Activated T-helper 1 cell treated with anti-CD3 and anti-CD28 coated beads, Interleukin-2, amount 50 U/mL, for 16 hours (primary cell): ENCODE measurements at places on chromosomes 12 and 14.

DNA sequence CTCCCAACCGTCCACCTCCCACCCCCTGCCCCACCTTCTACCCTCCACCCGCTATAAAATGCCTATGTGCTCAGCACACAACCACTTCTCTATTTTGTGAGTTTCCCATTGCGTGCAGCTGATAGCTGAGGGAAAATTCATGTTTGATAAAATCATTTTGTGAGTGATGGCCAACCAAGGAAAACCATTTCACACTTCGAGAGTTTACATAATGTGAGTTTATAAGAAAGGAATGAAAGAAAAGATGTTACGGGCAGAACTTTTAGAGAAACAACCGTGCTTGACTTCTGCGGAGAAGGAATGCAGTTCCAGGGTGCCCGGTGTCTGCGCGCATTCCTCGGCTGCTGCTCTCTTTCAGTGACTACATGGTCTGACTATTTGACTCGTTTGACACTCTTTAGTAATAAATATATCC is 140.9 kb downstream of the EFCAB11 start:
- DNase-seq: no peak

DNA sequence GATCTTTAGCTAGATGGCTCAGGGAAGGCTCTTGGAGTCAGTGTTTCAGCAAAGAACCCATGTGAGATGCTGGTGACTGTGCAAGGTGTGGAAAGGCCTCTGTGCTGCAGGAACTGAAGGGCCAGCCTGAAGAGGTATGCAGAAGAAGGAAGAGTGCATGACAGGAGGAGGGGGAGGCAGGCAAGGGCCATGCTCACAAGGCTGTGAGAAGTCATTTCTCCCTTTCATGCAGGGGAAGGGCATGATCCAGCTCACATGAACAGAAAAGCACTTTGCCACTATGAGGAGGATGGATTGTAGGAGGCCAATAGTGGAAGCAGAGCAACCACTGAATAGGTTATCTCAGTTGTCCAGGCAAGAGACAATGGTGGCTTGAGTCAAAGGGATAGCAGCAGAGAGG is 83.7 kb downstream of the SSPN start:
- no peak for DNase-seq

DNA sequence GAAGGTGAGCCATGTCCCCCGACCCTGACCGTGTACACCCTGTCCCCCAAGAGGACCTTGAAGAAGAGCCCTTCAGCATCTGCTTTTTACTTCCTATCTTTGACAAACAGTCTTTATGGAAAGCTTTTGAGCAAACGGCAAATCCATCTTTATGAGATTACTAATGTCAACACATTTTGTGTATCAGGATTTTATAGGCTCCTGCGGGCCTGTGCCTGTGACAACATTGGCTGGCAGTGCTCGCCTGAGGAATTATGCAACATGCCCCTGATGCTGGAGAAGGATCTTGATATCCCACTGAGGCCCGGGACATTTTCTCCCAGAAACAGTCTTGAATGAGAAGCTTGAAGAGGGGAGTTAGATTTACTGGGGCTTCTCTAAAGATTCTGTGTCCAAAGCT is 416.5 kb downstream of the NRXN3 start:
- DNase-seq: no peak

GRCh38 chr14:78605897-78606500 is 435.8 kb downstream of the NRXN3 start:
- no peak for DNase-seq

- DNase-seq: no peak
Observed at GRCh38 chr14:69012256-69012953, 33.3 kb upstream of the ACTN1 start.

DNA sequence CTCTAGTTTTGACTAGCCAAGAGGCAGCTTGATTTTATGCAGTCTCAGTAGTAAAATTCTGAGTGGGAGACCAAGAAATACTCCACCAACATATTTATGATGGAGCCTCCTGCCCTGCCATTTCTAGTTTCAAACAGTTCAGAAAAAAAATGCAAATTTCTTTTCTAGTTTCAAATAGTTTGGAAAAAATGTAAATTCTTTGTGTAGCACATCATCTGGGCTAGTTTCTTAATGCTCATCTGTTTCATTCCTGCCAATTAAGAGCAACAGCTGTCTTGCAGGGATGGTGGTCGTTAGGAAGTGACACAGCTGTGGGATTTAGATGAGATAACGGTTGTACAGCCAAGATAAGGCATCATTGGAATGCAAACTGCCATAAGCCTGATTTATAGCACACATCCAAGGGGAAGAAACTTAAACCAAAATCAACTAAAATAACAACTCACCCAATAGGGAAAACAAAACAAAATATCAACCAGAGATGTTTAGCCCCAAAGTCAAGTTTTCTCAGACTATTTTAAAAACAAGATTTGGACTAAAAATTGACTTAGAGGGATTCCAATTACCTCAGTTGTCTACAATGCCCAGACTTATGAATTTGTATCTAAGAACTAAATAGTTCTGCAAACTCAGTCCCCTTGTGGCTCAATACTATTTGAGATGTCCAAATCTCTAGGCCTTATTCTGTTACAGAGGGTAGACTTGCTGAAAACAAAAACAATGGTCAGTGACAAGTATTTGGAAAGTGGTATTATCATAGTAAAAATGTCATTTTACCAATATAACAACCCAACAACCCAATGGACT is 291.3 kb upstream of the ATP2B1 start:
- no peak for DNase-seq
